ENCODE measurements at places on chromosomes 5 and 9.

DNA sequence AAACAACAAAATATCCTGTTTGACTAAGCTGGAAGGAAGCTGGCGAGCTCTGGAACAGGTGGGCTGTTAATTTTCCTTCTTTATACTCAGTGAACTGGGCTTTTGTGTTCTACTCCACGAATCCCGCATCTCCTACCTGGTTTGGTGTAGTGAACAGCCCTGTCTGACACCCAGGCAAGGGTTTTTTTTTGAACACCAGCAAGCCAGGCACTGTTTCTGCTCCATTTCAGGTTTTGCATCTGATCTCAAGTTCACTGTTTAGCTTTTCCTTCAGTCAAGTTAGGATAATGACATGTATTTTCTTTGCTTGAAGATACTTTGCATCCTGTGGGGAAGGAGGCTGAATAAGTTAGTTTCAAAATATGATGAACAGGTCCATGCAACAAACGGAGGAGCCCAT is 204.5 kb downstream of the SEMA6A start:
- H3K4me1 ChIP-seq = peaks cover 26% of the 10 kb centered on the region
- no peak overlapping the region for H3K27ac ChIP-seq
- peaks cover 27% of the 10 kb centered on the region for H3K36me3 ChIP-seq
- H3K27me3 ChIP-seq = no peaks in the 10 kb centered on the region

DNA sequence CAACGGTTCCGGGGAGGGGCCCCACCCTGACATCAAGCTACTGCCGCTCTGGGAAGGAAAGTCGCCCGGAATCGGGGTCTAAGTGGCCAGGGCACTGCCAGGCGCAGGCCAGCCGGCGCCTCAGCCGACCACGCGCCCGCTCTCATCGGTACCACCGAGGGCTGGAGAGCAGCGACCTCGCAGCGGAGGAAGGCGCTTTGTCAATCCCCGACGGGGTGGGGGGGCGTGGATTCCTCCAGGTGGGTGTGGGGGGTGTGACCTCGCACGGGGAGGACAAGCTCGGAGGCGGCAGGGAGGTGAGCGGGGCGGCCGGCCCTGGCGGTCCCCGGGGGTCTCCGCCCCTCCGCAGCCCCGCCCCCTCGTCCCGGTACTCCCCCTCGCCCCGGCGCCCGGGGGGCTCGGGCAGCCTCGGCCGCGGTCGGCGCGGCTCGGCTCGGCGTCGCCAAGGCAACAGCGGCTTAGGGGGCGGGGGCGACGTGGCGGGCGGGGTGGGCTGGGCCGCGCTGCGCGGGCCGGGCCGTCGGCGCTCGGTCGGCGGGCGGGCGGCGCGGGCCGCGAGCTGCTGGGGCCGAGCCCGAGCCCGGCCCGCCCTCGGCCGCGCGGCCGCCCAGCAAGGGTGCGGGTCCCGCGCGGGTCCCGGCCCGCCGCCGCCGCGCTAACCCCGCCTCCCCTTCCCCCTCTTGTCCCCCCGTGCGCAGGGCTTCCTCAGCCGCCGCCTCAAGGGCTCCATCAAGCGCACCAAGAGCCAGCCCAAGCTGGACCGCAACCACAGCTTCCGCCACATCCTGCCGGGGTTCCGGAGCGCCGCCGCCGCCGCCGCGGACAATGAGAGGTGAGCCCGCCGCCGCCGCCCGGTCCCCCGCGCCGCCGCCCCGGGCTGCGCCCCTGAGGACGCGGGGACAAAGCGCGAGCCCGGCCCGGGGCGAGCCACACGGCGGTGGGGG is 47.5 kb downstream of the DAB2IP start:
- no peaks in the 10 kb centered on the region for H3K36me3 ChIP-seq
- peaks cover 44% of the 10 kb centered on the region for H3K27me3 ChIP-seq
- H3K4me3 ChIP-seq = peak overlapping the region; percentile 71
- H3K4me1 ChIP-seq = peaks cover 9% of the 10 kb centered on the region

- H3K4me3 ChIP-seq = peak overlapping the region; percentile 63
- H3K36me3 ChIP-seq = peaks cover 41% of the 10 kb centered on the region
- peaks cover 63% of the 10 kb centered on the region for H3K4me1 ChIP-seq
These were observed 17.2 kb downstream of the TENT4A start for GRCh38 chr5:6730407-6730806.

GRCh38 chr5:172353846-172354245 is 70.3 kb upstream of the UBTD2 start:
- no peaks in the 10 kb centered on the region for H3K4me1 ChIP-seq
- H3K27me3 ChIP-seq = peaks cover 4% of the 10 kb centered on the region
- H3K36me3 ChIP-seq = no peaks in the 10 kb centered on the region
- DNase-seq = no peak

GRCh38 chr9:136439481-136440408 is at the start of gene INPP5E:
Gene INPP5E (minus strand): TSS chr9:136439845. CDS start chr9:136439419, 426 bp downstream.
- peaks cover 30% of the 10 kb centered on the region for H3K4me1 ChIP-seq
- peak within 1 kb of the TSS; percentile 85 for H3K27ac ChIP-seq
- H3K36me3 ChIP-seq = peaks cover 49% of the 10 kb centered on the region
- H3K27me3 ChIP-seq = no peaks in the 10 kb centered on the region
- DNase-seq = peak; percentile 80

GRCh38 chr5:39158786-39159185 is 60.6 kb downstream of the FYB1 start:
- H3K27me3 ChIP-seq = no peaks in the 10 kb centered on the region
- H3K27ac ChIP-seq = no peak overlapping the region
- no peaks in the 10 kb centered on the region for H3K36me3 ChIP-seq
- DNase-seq = no peak

DNA sequence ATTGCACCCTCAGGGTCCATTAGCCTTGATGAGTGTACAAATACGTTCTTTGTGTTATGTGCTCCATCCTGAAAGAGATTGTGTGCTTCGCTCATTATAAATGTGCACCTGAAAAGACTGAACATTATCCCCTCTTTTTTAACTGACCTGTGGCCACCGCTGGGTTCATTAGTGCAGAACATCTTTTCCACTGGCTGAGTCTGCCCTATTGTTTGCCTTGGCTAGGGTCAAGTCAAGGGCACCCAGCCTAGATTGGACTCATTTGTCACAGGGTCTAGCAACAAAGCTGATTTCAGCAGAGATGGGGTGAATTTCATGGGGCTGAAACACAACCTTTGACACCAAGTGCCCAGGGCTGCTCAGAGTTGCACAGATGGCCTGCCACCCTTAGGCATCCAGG is 764.1 kb upstream of the ARRDC3 start:
- H3K27me3 ChIP-seq = no peaks in the 10 kb centered on the region
- H3K4me1 ChIP-seq = no peaks in the 10 kb centered on the region
- H3K36me3 ChIP-seq = no peaks in the 10 kb centered on the region
- DNase-seq = no peak

DNA sequence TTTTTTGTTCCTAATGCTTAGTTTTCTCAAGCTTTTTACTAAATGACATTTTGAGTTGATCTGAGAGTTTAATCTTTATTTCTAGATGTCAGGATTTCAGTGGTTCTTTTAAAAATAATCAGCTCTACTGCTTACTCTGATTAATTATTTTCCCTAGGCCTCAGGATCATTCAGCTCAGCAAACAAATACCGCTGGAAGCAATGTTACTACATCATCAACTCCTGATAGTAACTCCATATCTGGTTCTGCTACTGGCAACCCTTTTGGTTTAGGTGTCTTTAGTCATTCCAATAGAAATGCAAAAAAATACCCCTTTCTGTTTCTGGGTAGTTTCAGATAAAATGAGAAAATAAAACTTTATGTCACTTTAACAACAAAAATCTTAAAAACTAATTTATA is 5.6 kb upstream of the IDNK start:
- peaks cover 5% of the 10 kb centered on the region for H3K4me1 ChIP-seq
- H3K27me3 ChIP-seq = peaks cover 5% of the 10 kb centered on the region
- peaks cover 4% of the 10 kb centered on the region for H3K36me3 ChIP-seq

DNA sequence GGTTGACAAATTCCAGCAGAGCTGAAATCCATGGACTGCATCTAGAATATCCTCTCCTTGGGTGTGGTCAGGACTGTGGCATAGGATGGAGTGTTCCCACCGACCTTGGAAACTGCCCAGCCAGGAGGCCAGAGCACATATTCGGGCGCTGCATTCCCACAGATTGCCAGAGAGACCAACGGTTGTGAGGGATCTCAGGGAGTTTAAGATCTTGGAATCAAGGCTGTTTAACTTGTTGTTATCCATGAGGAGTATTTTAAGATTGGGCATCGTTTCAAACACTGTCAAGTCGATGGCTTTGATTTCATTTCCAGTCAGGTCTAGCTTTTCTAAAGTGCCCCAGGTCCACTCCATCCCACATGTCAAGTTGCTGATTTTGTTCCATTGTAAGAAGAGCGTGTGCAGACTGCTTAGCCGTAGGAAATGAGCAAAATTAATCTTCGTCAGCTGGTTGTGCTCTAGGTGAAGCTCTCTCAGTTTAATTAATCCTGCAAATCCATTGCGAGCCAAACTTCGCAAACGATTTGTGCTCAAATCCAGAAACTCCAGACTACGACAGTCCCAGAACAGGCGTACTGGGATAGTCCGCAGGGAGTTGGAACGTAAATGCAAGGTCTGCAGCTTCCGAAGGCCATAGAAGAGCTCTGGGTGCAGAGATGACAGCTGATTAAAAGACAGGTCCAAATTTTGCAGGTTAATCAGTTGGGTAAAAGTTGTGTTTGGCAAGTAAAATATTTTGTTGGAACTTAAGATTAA is 1.5 kb downstream of the LRRTM2 start:
- H3K27me3 ChIP-seq = no peaks in the 10 kb centered on the region
- H3K4me3 ChIP-seq = no peak overlapping the region
- peaks cover 26% of the 10 kb centered on the region for H3K36me3 ChIP-seq
- no peak overlapping the region for H3K27ac ChIP-seq
- no peak for DNase-seq
- peaks cover 9% of the 10 kb centered on the region for H3K4me1 ChIP-seq

DNA sequence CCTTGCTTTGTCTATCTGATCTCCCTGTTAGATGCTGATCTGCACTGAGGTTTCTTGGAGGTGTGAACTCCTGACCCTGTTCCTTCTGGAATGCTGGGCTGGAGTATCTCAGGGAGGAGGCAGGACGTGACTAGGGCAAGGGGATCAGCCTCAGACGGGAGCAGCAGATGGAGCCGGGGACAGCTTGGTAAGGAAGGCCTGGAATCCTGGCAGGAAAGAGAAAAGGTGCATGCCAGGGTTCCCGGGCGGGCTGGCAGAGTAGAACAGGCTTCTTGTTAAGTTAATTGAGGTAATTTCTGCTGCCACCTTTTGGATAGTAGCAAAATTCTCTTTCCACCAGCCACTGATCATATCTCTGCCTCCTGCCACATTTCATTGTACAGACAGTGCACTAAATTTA is 180.9 kb downstream of the ZNF462 start:
- H3K4me3 ChIP-seq = no peak overlapping the region
- peaks cover 35% of the 10 kb centered on the region for H3K4me1 ChIP-seq
- DNase-seq = no peak
- no peak overlapping the region for H3K27ac ChIP-seq

All from stimulated activated naive B cell treated with anti-CD40 and anti-IgM and Interleukin-4, amounts not matched to agents 10 μg/mL and 1 μg/mL and 100 μg/mL, for 72 hours (primary cell).